ENCODE measurements at places on chromosomes 7 and 10. TPM values are rescaled to one million over a fixed set of nuclear protein-coding genes. Genes with fewer than 3 reads are reported as not detected.

SPDYE6 gene
- total RNA-seq, result not detected

CARD11 gene
- 39.1 TPM for total RNA-seq

SPACDR gene
- 0.73 TPM for total RNA-seq

ITGA8 gene
- not detected for total RNA-seq

GIMAP2 gene
- total RNA-seq, result 159 TPM

ZC3HAV1L gene
- total RNA-seq, result 1.4 TPM

GNAI1 gene
- total RNA-seq, result 0.73 TPM

CHPF2 gene
- 25.0 TPM for total RNA-seq

LRMDA gene
- 7.6 TPM for total RNA-seq

SLC39A12 gene
- total RNA-seq, result not detected

FAM221A gene
- 4.4 TPM for total RNA-seq

HMX3 gene
- not detected for total RNA-seq

HABP2 gene
- not detected for total RNA-seq

MYH16 gene
- not detected for total RNA-seq

GNGT1 gene
- total RNA-seq, result not detected

COBL gene
- 0.10 TPM for total RNA-seq

LRRN3 gene
- total RNA-seq, result 3.8 TPM

DOCK1 gene
- 0.42 TPM for total RNA-seq

DMBT1 gene
- not detected for total RNA-seq

LRRC18 gene
- total RNA-seq, result not detected

PRSS2 gene
- not detected for total RNA-seq

UCN3 gene
- not detected for total RNA-seq

TMEM225B gene
- 1.4 TPM for total RNA-seq

ING3 gene
- 70.0 TPM for total RNA-seq

TMEM213 gene
- not detected for total RNA-seq

MTPN gene
- total RNA-seq, result 181 TPM

TMEM229A gene
- total RNA-seq, result not detected

MPP7 gene
- total RNA-seq, result 24.5 TPM

CELF2 gene
- total RNA-seq, result 135 TPM

SLC25A28 gene
- total RNA-seq, result 43.1 TPM

MAP3K8 gene
- total RNA-seq, result 88.9 TPM

ABCB4 gene
- total RNA-seq, result 7.2 TPM

SPDYE2B gene
- 0.21 TPM for total RNA-seq

CALML5 gene
- not detected for total RNA-seq

SPAM1 gene
- total RNA-seq, result not detected

CFTR gene
- total RNA-seq, result not detected

PNLIP gene
- not detected for total RNA-seq

POT1 gene
- 14.5 TPM for total RNA-seq

TFEC gene
- 7.8 TPM for total RNA-seq

FBXO24 gene
- 0.21 TPM for total RNA-seq
